ENCODE measurements at places on chromosomes 7 and 10. TPM values are rescaled to one million over a fixed set of nuclear protein-coding genes. Genes with fewer than 3 reads are reported as not detected.

Gene TUBB8
- not detected for total RNA-seq

Gene ADARB2
- total RNA-seq, result 0.71 TPM

Gene MUC3A
- not detected for total RNA-seq

GRCh38 chr7:55055479-55055878 is 36.7 kb downstream of the EGFR start:
- DNase-seq, result no peak

- DNase-seq, result no peak
Measured at GRCh38 chr7:1752771-1753563, 82.9 kb downstream of the ELFN1 start.

DNA sequence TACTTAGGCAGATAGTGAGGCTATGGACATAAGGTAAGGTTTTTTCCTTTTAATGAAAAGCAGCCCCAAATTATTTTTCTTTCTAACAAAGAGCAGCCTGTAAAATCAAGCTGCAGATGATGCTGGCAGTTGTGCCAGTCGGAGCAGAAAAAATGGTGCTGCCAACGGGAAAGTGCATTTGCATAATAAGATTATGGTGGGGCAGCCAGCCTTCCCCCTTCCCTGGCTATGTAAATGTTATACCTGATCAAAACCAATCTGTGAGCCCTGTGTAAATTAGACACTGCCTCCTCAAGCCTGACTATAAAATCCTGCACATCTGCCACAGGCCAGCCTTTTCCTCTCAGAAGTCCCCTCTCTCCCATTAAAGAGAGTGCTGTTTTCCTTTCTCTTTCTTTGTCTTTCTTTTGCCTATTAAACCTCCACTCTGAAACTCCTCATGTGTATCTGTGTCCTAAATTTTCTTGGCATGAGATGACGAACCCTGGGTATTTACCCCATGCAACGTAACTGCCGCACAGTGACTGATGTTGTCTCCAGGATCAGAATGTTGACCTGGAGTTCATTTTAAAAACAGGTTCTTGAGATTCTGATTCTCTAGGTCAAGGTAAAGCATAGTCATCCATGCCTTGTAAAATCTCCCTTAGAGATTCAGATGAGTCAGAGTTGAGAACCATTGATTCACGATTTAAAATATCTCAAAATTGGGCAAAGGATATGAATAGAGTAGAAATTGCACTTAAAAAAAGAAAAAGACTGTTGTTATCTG is 167.3 kb upstream of the C1GALT1 start:
- no peak for DNase-seq

DNA sequence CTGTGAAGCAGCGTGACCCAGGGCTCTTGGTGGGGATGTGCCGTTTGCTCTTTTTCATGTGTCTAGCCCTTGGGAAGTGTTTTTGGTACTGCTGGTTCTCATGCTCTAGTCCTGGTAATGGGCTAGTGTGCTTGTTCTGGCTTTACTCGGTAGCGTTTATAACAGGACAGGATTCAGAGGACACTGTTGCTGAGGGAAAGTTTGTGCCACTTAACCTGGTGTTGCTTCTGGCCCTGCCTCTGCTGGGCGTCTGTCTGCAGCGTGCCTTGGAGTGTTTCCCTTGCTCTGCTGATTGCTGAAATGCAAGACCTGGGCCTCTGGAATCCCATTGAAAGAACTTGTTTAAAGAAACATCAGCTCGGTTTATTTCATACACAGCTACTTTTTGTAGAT is 35.0 kb downstream of the INPP5A start:
- no peak for DNase-seq

All from right atrium auricular region (tissue), 2 donors.